ENCODE measurements at places on chromosomes 11 and 22.
A peak's percentile ranks its signal among the peaks of the same experiment; 100 is the strongest.

- DNase-seq: no peak
Measured at GRCh38 chr11:117827521-117828511, 3.3 kb upstream of the FXYD2 start.

GRCh38 chr11:13247606-13248296, 29.8 kb upstream of the BMAL1 start:
- DNase-seq: no peak

GRCh38 chr22:39351689-39352214, 2.0 kb downstream of the SYNGR1 start:
- DNase-seq: no peak

DNA sequence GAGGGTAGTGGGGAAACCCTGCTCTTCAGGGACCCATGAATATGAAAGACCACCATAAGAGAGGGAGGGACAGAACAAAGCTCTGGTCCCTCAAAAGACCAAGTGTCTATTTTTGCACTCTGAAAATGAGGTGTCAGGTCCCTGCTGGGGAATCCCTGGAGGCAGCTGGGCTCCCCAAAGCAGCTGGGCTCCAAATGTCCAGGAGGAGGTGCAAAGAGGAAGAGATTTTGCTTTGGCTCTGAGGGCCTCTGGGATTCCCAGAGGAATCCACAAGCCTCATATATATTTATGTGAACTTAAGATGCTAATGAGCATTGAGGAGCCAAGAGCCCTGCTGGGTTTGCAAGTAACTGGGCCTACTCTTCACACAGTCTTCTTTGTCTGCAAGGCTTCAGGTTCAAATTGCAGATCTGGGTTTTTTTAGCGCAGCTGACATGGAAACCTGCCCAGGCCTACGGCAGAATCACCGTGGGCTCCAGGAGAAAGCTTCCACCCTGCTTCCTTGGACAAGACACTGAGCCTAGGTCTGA, 26.0 kb downstream of the CLMP start:
- DNase-seq: no peak

GRCh38 chr11:8756201-8756600, 73.6 kb downstream of the RPL27A start:
- DNase-seq: no peak

- peak; percentile 2 for DNase-seq
Measured at GRCh38 chr11:134287561-134287960, 11.4 kb downstream of the GLB1L3 start.

DNA sequence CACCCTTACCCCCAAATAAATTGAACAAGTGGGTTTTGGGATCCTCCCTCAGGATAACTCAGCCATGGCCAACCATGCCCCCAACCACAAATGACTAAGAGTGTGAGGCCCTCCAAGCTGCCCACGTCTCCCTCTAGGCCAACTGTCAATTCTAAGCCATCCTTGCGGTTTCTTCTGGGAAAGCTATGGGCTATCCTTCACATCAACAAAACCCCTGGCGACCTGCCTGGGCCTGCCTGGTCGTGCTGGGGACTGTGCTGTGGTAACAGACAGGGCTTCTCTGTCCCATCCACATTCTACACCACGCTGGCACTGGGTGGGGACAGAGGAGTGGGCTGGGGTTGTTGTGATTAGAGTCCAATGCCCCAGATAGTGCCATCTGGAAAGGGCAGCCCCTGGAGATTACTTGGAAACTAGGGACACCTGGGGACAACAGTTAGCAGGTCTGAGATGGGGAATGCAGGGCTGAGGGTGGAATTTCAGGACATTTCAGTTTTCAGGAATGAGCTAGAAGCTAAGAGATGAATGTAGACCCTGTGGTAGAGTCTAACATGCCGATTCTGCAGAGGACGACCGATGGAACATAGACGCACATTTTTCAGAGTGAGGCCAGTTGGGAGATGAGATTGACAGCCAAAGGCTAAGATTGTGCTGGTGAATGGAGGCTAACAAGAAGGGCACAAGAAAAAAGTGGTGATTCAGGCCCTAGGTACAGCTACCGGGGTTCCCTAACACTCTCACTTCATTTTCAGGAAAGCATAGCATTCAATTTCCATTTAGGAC, 131.9 kb downstream of the RASSF10 start:
- no peak for DNase-seq

- no peak for DNase-seq
Measured at GRCh38 chr11:125258291-125259032, 93.9 kb downstream of the PKNOX2 start.

- no peak for DNase-seq
Measured at GRCh38 chr22:27797520-27798391, 3.8 kb downstream of the MN1 start.

DNA sequence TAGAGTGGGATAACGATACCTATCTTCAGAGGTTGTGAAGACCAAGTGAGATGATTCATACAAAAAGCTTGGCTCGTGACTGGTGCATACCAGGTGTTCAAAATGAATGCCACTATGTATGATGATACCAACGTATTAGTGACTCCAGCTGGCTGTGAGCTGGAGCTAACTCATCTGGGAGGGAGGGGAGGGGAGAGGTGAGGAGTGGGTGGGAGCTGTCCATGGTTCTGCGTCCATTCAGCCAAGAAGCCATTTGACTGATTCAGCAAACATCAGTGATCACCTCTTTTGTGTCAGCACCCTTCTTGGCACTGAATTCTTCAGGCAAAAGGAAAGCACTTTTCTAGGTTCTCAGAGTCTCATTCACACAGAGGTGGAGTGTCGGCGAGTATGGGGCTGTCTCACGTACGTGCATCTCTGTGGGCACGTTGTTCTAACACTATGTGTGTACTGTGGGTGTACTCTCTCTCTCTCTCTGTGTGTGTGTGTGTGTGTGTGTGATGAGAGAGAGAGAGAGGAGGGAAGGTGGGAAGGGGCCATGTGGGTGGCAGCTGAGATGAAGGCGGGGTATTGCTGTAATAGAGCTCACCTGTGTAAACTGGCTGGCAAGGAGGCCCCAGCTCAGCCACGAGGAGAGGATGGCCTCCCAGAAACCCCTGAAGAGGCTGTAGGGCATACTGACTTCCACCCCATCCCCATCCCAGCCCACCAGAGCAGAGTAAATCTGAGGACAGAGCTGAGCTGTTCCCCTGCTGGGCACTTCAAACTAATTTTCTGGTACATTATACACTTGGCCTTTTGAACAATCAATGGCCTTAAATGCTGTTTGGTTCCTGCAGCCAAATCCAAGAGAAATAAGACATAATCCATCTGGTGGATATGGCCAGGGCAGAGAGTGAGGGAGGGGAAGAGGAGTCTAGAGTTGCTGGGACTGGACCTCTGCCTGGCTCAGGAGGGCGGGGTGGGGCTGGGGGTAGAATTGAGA, 96.1 kb upstream of the THY1 start:
- DNase-seq: no peak

DNA sequence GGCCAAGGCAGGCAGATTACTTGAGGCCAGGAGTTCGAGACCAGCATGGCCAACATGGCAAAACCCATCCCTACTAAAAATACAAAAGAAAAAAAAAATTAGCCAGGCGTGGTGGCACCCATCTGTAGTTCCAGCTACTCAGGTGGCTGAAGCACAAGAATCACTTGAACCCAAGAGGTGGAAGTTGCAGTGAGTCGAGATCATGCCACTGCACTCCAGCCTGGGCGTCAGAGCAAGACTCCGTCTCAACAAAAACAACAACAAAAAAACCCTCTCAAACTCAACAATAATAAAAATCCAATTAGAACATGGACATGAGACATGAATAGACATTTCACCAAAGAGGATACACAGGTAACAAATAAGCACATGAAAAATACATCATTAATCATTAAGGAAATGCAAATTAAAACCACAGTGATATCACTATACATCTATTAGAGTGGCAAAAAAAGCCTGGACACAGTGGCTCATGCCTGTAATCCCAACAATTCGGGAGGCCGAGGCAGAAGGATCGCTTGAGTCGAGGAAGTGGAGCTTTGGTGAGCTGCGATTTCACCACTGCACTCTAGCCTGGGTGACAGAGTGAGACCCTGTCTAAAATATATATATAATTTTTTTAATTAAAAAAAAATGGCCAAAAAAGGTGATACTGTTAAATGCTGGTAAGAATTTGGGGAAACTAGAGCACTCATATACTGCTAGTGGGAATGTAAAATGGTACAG, 12.7 kb upstream of the SEPTIN5 start:
- no peak for DNase-seq
